ENCODE measurements at places on chromosomes 5 and 9.

DNA sequence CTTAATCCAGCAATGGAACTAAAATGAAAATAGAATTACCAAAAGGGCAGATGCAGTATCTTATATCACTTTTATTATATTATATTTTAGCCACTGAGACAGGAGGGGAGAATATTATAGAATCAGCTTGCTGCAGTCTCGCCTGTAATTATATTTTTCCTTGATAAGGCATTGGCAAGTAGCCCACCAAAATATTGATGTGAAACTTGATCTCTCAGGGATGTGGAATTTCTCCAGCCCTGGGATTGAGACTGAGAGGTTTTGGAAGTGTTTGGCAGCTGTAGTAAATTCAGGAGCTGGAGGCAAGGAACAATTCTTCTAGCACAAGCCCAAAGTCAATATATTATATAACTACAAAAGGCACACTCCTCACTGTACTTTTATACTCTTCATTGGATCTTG is 142.1 kb upstream of the ADAMTSL1 start:
- DNase-seq = peak; percentile 58

DNA sequence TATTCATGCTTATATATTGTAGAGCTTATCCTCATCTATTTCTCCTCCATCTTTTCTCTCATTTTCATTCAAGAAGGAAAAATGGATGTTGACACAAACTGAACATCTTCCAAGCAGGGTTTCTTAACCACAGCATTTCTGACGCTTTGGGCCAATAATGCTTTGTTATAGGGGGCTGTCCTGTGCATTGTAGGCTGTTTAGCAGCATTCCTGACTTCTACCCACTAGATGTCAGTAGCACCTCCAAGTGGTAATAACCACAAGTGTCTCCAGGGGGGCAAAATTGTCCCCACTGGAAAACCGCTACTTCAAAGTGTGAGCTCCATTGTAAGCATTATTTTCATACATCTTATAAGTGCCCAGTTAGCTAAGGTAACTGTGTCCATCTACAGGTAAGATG is 2.6 kb upstream of the TXNDC8 start:
- DNase-seq = peak; percentile 14

DNA sequence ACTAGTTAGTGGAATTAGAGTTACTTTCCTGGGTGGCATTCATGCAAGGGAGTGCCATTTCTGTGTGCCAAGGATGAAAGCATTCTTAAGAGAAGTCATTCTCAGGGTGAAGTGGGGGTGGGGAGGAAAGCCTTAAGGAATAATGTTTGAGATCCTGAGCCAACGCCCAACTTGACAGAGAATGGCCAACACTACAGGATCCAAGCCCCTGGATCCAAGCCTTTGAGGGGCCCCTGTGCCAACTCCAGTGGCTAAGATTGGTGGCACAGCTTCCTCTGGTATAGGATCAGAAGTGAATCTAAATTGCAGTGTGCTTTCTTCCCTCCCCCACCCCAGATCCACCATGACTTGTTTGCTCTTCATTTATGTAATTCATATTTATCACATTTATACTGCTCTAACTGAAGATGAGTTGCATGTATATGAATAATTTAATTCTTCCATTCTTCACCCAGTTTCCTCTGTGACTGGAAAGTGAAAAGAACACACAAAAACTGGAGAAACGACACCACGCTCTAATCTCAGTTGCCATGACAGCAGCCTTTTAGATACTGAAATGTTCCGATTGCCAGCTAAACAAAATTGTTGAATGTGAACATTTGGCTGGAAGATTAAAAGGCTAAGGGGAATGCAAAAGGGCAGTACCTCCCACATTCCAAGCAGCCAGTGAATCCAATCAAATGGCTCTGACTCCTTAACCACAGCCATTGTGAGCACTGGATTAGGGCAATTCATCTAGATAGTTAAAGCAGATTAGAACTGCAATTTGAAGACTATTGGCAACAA is 4.5 kb downstream of the ZNF608 start:
- DNase-seq = peak; percentile 90

DNA sequence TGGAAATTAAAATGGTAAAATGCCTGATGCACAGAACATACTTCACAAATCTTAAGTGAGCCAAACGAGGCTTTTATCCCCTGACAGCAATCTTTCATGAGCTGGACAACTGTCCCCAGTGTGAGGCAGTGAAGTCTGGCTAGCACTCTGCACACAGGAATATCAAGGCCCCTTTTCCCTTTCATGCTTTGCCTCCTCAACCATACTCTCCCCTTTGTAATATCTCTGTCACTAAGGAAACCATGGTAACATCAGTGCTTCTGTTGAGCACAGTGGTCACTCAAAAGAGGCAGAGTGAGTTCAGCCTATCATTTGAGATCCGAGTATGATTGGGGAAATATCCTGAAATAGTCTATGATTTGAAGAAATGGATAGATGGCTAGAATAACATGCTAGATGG is 318.3 kb downstream of the ENC1 start:
- no peak for DNase-seq
